Esophagus muscularis mucosa (tissue), 4 donors: ENCODE measurements at places on chromosomes 11 and 22.

DNA sequence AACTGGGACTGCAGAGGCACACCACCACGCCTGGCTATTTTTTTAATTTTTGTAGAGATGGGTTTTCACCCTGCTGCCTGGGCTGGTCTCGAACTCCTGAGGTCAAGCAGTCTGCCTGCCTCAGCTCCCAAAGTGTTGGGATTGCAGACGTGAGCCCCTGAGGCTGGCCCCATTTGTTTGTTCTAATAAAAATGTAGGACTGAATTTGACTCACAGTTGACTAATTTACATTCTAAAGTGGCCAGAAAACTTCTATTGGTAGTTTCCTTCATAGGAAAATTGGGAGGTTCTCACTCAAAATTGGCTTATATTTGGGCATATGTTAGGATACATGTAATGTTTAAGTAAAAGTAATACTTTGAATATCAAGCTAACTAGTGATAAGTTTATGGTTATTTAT lies 35.0 kb downstream of the PPFIA1 start:
- DNase-seq, result no peak

GRCh38 chr11:130476200-130476921 lies 27.9 kb downstream of the ADAMTS15 start:
- DNase-seq, result peak; percentile 87

- no peak for DNase-seq
Measured at GRCh38 chr11:125871391-125872137, 15.9 kb upstream of the HYLS1 start.

DNA sequence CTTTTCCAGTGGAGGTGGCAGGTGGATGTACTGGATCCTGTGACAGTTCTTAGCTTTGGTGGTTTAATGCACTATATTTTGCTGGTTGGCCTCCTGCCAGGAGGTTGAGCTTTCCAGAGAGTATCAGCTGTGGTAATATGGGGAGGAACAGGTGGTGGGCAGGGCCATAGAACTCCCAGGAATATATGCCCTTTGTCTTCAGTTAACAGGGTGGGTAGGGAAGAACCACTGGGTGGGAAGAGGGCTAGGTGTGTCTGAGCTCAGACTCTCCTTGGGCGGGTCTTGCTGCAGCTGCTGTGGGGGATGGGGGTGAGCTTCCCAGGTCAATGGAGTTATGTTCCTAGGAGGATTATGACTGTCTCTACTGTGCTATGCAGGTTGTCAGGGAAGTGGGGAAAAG lies 203.8 kb downstream of the DLG2 start:
- no peak for DNase-seq

DNA sequence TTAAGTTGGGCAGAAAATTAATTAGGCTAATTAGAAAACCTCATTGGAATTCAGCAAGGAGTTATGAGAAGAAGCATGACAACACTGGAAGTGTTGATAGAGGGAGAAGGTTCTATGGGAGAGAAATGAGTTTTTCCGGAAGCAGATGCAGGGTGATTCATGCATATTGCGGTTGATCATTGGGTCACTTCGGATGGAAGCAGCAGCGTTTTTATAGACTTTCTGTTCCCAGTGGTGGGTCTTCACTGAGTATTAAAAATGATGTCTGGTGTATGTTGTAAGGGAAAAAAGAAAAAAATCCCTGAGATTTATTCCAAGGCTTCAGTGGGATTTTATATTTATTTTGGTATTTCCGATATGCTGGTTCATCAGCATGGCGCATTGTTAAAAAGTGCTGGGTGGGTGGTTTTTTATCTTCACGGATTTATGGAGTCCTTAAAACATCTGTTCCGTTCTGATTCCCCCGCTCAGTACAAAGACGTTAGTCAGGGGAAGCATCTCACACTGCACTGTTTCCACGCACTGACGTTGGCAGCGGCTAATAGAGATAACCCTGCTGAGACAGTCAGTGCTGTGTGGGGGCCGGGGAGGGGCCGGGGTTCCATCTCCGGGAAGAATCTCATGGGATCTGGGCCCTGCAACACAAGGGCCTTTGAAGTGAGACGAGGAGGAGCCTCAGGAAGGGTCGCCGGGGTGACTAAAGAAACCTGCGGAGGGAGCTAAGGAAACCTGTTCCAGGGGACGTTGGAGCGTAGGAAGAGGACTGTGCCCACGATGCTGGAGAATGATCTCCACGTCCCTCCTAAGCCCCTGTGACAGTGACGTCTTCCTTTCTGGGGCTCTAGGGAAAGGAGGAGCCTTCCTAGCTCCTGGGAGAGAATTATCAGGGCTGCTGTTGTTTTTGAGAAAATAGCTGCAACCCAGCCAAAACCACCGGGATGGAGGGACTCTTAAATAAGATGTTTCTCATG lies 390.0 kb downstream of the NTM start:
- DNase-seq, result peak; percentile 66

DNA sequence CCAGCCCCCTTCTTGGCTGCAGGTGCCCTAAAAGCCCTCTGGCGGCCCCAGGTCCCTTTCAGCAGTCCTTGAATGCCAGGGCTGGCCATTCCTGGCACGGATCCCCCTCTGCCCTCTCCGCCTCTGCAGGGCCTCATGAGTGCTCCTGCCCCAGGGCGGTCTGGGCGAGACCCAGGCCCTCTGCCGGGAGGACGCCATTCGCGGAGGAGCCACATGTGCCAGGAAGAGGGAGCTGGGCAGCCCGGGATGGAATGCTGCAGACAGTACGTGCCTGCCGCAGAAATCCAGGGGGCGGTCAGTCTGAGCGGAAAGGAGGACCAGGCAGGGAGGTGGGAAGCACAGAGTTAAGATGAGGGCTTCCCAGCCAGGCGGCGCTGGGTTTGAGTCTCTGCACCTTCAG lies 2.8 kb downstream of the CABP7 start:
- DNase-seq, result no peak

GRCh38 chr22:37618072-37618656 lies 9.5 kb downstream of the GGA1 start:
- no peak for DNase-seq

DNA sequence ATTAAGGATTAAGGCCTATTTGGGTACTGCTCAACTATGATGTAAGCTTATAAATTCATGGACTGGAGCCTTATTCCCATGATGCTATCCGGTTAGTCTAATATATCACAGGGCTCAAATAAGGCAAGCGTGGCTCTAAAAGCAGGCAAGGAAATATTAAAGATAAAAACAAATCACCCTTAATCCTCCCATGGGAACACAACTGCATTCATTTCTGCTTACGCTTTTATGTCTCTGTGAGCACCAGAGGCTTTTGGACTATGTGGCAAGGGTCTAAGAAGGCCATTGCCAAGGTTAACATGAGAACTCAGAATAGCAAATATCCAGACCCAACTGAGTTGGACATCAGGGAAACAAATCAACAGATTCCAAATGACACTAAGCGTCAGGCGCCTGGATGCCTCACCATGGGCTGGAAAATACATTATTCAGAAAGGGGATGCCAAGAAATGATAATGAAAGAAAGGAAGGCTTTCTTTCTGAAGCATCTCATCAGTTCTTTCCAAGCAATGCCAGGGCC lies 138.1 kb downstream of the SLC1A2 start:
- DNase-seq, result no peak

GRCh38 chr22:20256551-20257211 lies 11.4 kb downstream of the RTN4R start:
- DNase-seq, result no peak

DNA sequence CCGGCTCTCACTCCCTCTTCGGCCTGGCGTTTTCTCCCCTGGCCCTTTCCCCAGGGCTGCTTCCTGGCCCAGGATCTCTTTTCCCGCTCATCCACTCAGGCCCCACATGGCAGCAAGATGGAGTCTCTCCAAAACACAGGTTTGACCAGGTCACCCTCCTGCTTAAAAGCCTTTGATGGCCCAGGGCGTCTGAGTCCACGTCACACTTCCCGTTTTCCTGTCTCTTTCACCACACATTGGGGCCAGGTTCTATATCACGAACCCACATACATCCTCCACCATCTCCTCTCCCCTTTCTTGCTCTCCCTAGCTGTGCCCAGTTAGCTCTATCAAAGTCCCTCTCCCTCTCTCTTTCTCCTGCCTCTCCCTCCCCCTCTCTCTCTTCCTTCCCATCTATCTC lies 7.8 kb upstream of the LRRC32 start:
- DNase-seq, result no peak

GRCh38 chr22:48632646-48633246 lies 1194.9 kb downstream of the BRD1 start:
- DNase-seq, result no peak

- no peak for DNase-seq
Measured at GRCh38 chr11:57392066-57392762, 1.8 kb upstream of the PRG2 start.

DNA sequence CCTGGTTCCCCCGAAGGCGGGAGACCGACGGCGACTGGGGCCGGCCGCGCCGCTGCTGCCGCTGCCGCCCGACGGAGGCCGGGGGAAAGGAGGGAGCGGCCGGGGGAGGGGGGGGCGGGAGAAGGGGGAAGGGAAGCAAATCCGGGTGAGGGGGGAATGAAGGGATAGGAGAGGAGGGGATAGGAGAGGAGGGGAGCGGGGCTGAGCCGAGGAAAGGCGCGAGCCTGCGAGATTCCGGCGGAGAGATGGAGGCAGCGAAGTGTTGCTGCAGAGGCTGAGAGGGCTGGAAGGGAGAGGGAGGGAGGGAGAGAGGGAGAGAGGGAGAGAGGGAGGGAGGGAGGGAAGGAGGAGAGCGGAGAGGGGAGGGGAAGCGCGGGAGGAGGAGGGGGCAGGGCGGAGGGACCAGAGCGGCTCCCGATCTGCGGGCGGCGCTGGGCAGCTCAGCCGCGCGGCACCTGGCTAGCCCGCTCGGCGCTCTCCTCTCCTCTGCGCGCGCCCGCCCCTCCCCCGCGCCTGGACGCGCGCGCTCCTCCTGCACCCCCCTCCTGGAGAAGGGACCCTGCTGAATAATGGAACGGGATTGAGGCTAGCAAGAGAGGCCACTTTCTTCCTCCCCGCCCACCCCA lies 52.3 kb downstream of the SLC22A12 start:
- DNase-seq, result no peak

DNA sequence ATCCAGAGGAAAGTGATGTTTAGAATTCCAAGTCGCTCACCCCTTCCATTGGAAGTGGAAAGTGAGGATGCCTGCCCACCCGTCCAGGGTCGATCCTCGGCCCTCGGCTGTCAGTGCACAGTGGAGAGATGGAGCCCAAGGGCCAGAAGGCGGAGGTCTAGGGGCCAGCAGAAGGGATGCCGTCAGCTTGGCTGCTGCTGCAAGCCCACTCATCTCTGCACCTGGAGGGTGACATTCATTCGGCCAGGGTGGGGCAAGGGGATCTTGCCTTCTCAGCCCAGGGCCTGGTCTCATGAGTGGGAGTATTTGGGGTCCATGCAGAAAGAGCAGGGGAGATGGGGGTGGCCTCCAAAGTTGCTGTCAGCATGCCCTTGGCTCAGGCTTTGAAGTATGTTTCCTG lies 30.7 kb downstream of the LINC01488 start:
- no peak for DNase-seq

GRCh38 chr11:78228467-78228866 lies 39.7 kb downstream of the USP35 start:
- DNase-seq, result peak; percentile 70

DNA sequence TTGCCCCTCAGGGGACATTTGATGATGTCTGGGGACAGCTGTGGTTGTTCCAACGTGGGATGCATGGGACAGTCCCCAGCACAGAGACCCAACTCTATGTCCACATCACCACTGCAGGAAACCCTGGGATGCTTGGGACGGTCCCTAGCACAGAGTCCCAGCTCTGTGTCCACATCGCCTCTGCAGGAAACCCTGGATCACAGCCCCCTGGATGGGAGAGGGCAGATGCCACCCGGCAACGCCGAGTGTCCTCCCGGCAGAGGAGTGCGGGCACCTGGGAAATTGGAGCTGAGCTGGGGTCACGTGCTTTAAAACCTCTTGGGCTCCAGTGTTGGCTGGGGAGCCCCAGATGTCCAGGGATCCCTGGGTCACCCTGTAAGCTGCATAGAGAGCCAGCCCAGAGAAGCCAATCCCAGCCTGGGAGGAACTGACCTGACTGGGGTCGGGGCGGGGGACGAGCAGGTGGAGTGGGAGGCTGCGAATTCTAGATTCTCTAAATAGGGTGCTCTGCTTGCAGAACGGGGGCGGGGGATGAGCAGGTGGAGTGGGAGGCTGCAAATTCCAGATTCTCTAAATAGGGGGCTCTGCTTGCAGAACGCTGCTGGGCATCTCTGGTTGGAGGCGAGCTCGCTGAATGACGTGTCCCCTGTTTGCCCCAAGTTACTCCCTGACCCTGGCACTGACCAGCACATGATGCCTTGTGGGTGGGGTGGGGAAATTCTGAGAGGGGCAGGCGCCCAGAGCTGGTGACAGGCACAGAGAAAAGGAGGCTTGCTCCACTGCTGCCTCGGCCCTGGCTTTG lies 1197.8 kb downstream of the BRD1 start:
- DNase-seq, result no peak

- DNase-seq, result no peak
Measured at GRCh38 chr22:38203855-38204514, 2.2 kb downstream of the MAFF start.

- no peak for DNase-seq
Measured at GRCh38 chr11:15651033-15651432, 536.3 kb downstream of the INSC start.

DNA sequence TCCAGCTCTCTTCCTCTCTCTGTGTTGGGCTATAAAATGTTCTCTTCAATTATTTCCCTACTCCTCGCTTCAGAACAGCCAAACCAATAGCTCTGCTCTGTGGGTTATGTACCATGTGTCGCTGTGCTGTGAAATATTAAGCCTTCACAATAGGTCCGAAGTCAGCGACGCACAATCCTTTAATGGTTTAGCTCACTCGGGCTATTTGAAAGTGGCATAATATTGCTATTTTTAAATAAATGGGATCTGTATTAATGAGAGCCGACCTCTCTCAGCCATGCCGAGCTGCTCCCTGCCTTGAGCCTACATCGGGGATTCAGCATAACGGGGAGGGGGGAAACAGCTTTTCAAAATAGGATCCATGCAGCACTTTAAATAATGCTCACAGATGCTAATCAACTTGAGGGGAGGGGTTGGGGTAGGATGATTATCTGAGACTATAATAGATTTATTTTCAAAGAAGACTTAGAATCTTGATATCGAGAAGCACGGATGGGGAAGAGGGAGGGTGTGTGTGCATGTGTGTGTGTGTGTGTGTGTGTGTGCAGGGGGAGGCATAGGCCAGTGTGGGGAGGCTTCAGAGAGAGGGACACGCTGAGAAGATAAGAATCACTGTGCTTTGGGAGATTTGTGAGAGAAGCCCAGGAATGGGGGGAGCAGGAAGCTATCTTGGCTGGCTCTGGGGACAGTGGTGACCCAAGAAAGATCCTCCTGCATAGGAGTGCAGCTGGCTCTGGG lies 271.5 kb downstream of the NXPE2 start:
- DNase-seq, result no peak
